ENCODE measurements at places on chromosomes 4 and X.

DNA sequence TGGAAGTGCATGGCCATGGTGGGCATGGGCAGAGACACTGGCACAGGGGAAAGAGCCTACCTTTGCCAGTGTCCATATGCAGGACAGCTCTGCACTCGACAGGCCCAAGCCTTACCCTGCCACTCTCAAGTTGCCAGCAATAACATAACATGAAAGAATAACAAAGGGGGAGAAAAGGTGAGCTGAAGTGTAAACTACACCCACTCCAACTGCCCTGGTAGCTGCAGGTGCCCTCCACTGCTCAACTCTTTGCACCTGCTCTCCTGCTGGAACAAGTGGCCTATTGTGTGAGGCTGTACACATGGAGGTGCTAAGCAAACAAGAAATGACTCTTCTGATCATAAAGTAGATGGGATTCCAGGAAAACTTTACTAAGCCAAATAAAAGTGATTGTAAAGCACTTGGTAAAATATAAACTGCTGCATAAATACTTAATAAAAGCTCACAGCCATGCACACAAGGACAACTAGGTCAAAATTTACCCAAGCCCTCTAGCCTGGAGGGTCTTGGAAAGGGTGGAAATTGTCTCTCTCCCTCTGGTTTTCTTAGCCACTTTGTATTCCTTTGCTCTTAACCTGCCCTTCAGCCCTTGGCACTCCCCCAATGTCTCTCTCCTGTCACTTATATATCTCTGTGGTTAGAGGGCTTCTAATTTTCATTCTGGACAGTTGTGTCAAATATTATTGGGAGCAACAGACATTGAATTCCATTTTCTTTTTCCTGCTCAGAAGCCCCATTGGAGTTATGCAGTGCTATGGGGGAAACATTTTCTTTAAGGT is 261.2 kb upstream of the GPC4 start:
- DNase-seq = no peak

GRCh38 chr4:22531311-22532019 is 15.6 kb upstream of the ADGRA3 start:
- no peak for DNase-seq

DNA sequence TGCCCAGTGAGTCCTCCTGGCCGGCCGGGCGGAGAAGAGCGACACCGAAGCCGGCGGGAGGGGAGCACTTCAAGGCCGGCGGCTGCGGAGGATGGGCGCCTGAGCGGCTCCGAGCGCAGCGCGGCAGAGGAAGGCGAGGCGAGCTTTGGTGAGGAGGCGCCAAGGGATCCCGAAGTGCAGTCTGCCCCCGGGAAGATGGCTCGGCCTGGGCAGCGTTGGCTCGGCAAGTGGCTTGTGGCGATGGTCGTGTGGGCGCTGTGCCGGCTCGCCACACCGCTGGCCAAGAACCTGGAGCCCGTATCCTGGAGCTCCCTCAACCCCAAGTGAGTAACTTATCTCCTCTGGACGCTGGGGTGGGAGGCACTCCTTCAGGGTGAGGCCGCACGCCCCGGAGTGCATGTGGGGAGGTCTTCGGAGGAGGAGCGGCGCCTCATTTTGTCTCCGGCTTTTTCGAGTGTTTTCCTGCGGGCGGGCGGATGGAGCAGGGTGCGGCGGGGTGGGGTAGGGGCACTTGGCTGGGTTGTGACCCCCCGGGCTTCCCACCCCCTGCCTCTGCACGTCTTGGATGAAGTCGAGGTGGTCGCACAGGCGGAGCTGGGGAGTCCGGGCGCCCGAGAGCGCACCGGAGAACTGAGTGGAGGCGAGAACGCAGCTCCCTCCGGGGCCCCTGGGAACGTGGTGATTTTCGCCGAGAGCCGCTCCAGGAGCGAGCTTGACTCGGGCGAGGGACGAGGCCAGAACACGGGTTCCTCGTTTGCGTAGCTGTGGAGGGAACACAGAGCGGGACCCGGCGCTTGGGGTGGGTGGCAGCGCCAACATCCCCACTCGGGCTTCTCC is 979 bp downstream of the EFNB1 start:
- peak; percentile 15 for DNase-seq

- no peak for DNase-seq
Measured at GRCh38 chr4:179836179-179837075, 2394.2 kb upstream of the AGA start.

- DNase-seq = no peak
Measured at GRCh38 chrX:123859409-123859845, 426 bp upstream of the XIAP start.

GRCh38 chr4:79426989-79427388 is 19.0 kb upstream of the GK2 start:
- no peak for DNase-seq

DNA sequence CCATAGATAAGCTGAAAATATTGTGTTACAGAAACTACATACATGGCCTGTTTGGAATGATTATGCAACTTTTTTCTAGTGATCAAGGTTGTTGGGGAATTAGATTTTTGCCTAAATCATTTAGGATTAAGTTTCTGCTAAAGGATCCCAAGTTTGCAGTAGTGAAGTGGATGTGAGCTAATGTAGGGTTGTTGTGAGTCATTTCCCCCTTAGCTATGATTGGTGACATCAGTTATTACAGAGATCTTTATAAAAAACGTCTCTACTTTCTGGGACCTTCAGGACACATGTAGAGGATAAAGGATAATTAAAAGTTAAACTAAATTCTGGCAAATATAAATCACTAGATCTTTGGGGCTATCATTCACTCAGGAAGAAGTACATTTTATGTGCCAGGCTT is 133.3 kb downstream of the GATB start:
- DNase-seq = no peak

- DNase-seq = no peak
Measured at GRCh38 chrX:30301963-30302362, 7.2 kb downstream of the NR0B1 start.

- DNase-seq = no peak
Measured at GRCh38 chrX:132270699-132271098, 51.5 kb upstream of the RAP2C start.

- no peak for DNase-seq
Measured at GRCh38 chr4:145501051-145501660, 19.5 kb downstream of the SMAD1 start.

GRCh38 chr4:98573791-98574190 is 84.6 kb downstream of the TSPAN5 start:
- no peak for DNase-seq

GRCh38 chr4:140025470-140025869 is 128.5 kb downstream of the MAML3 start:
- no peak for DNase-seq

DNA sequence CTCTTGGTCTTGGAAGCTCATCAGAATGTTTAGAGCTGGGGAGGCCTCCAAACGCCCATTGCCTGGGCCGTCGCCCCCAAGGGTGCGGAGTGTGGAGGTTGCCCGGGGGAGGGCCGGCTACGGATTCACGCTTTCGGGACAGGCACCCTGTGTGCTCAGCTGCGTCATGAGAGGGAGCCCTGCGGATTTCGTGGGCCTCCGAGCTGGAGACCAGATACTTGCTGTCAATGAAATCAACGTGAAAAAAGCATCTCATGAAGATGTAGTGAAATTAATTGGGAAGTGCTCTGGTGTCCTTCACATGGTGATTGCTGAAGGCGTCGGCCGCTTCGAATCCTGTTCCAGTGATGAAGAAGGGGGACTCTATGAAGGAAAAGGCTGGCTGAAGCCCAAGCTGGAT is 23.3 kb downstream of the RGS12 start:
- DNase-seq = no peak

GRCh38 chr4:186693159-186693815 is 30.4 kb downstream of the FAT1 start:
- DNase-seq = no peak

- no peak for DNase-seq
Measured at GRCh38 chrX:63782515-63782914, 2.5 kb downstream of the ARHGEF9 start.

- no peak for DNase-seq
Measured at GRCh38 chr4:140851032-140851636, 94.9 kb upstream of the TBC1D9 start.

DNA sequence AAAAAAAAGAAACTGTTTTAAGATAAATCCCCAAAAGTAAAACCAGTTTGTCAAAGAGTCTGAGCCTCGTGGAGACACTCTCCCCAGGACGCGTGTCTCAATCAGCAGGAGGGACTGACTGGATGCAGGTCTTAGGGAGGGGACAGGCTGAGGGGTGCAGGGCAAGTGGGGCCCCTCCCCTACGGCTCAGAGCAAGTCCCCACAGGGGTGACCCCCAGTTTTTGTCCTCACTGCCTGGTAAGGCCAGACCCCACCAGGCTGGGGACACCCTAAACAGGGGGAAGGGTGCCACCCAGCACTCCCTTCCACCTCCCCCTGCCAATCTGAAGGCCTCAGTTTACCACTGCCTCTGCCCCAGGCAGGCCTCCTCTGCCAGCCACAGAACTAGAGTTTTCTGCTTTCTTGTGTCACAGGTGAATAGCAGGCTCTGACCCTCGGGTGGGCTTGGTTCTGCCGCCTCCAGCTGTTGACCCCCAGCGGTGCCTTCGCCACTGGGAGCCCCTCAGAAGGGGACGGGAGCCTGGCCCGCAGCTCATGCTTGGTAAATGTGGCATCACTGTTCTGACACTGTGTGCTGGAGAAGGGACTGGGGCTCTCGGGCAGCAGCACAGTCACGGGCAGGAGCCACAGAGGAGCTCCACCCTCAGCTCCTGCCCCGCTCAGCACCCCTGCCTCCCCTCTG is 69.8 kb upstream of the MXD4 start:
- no peak for DNase-seq

DNA sequence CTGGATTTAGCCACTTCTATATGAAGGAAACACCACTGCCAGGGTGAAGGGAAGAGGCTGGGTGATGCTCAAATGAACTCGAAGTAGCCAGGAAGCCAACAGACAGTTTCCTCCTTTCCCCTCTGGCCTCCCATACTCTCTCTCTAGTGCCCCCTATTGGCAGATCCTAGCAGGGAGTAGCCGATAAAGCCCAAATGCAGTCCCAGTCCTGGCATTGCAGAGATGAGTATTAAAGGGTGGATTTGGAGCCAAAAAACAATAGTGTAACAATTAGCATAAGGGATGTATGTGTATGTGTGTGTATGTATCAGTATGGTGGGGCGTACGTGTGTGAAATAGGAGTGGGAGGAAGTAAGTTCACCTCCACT is 213.8 kb upstream of the LDB2 start:
- DNase-seq = no peak

DNA sequence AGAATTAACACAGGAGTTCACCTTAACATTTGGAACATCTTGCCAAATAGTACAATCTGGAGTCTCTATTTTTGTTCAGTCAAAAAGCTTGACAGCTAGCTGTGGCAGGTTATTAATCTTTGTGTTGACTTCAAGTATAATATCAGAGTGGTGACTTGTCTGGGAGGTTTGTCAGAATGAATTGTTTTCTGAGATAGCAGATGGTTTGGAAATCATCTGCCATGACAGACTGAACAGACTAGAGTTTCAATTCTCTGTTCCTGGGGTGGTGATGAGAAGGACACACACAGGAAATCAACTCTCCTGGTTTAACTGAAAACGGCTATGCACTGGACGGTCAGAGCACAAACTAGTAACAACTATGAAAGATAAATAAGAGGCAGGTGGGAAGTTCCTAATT is 203.3 kb upstream of the EMCN start:
- DNase-seq = no peak

DNA sequence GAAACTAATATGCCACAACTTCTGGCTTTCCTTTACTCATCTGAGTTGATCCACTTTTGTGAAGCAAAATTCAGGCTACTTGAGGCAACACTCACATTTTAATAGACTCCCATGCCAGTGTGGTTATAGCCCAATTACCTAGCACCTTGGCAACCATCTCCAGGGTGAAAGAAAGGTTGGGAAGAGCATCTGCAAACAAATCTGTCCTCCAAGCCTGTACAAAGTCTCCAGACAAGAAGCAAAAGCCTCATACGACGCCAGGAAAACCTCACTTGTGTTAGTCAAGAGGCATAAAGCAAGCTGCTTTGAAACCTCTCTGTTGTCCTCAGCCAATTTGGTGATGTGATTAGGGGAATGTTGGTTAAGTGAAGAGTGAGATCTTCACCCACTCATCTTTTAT is 246.6 kb downstream of the THOC2 start:
- DNase-seq = no peak

- no peak for DNase-seq
Measured at GRCh38 chrX:110987292-110987691, 108.7 kb upstream of the PAK3 start.

DNA sequence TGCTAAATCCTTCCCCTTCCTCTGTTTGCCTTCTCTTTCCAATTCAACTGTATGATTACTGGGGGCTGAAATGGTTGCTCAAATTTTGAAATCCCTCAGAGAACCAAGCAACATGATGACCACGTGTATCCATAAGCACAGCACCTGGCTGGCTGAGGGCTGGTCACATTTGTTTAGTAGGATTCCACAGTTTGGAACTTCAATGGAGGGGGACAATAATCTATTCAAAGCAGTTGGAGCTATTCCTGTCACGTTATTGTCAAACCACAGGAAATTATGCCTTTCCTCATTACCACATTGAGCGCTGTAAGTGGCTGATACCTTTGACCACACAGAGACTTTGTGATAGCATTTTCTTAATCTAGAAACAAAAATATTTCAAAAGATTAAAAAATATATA is 7.0 kb downstream of the TMSB4X start:
- no peak for DNase-seq

GRCh38 chr4:5340991-5341451 is 289.7 kb downstream of the STK32B start:
- no peak for DNase-seq

DNA sequence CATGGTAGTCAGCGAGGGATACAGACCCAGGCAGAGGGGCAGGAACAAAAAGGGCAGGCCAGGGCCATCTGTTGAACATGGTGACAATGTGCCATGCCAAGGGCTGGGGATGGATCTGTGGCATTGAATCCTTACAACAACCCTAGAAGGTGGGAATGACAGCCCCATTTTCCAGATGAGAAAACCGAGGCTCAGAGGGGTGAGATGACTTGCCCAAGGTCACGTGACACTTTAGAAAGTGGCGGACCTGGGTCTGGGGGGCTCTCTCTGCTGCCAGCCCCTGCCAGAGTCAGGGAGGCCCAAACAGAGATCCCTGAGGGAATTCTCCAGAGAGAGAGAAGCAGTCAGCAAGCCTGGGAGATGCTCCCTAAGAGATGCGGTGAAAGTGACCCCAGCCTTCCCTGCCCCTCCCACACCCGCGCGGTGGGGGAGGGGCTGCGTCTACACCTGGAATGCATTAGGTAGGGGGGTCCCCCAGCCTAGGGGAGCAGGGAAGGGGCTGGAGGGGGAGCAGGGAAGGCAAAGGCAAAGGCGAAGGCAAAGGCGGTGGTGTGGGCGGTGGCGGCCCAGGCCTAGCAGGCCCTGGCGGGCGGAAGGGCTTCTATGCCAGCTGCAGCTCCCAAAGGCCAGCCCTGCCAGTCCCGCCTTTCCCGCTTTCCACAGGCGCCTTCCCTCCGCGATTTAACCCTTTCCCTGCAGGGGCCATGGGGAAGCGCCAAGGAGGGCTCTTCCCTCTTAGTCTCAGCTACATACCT is 13.0 kb downstream of the FGD1 start:
- no peak for DNase-seq

GRCh38 chr4:4384837-4385236 is 2.1 kb upstream of the NSG1 start:
- DNase-seq = no peak

- DNase-seq = no peak
Measured at GRCh38 chr4:165711436-165711835, 161.6 kb upstream of the TLL1 start.

- no peak for DNase-seq
Measured at GRCh38 chr4:173794662-173795061, 264.6 kb upstream of the HAND2 start.

- no peak for DNase-seq
Measured at GRCh38 chr4:156515295-156515694, 456.3 kb downstream of the PDGFC start.

Data from stimulated activated CD4-positive, alpha-beta T cell treated with anti-CD3 and anti-CD28 coated beads, Interleukin-4, amount 100 ng/mL, for 4 hours (primary cell).